ENCODE measurements at places on chromosomes 1 and 21.

DNA sequence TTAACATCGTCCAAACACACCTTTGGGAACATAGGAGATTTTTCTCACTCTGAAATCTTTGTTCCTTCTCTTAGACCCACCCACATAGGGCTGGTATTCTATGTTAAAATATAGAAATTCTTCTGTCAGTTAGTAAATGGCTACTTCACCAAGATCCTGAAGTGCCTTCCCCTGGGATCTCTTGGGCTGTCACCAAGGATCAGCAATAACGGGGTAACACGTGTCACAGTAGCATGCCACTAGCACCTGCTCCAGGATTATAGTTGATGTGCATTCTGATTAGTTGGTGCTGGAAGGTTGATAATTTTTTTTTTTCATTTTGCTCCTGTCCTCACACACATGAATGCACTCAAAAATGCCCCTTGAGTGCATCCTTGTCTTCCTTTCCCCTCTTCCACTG, 298.7 kb downstream of the NTNG1 start:
- no peak for DNase-seq

- no peak for DNase-seq
Measured at GRCh38 chr21:29403922-29404538, 105.3 kb downstream of the BACH1 start.

DNA sequence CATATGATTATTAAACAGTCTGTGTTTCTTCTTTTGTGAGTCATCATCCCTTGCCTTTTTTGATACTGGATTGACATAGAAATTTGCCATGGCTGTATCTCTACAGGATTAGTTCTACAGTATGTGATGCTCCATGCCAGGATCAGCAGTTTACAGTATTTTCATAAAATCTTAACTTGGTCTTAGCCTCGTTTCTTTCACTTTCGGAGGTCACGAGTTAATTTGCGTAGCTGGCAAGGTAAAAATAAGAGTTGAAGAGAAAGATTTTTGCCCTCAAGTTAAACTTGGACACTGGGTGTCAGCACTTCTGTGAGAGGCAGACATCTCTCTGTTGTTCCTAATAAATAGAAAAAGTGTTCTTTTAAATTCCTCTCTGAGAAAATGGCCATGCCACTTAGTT, 79.1 kb downstream of the CACNA1E start:
- DNase-seq, result no peak

GRCh38 chr1:212667223-212668139, 32.2 kb downstream of the BATF3 start:
- DNase-seq, result no peak

GRCh38 chr21:27257226-27257625, 290.3 kb upstream of the ADAMTS5 start:
- no peak for DNase-seq

- no peak for DNase-seq
Measured at GRCh38 chr1:219120624-219121544, 52.8 kb upstream of the LYPLAL1 start.

DNA sequence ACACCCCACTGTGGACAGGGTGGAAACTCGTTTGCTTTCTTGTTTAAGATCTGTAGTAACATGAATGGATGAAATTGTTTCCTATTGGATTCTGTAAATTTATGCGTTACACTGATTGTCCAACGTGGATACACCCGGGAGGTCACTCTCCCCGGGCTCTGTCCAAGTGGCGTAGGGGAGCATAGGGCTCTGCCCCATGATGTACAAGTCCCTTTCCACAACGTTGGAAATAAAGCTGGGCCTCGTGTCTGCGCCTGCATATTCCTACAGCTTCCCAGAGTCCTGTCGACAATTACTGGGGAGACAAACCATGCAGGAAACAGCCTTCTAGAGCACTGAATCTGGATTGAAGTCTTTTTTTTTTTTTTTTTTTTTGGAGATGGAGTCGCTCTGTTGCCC, 1.4 kb downstream of the RCC1 start:
- peak; percentile 49 for DNase-seq

GRCh38 chr1:152048416-152049009, 11.7 kb upstream of the S100A11 start:
- DNase-seq, result peak; percentile 66

GRCh38 chr1:225004396-225004795, 74.9 kb downstream of the DNAH14 start:
- no peak for DNase-seq

DNA sequence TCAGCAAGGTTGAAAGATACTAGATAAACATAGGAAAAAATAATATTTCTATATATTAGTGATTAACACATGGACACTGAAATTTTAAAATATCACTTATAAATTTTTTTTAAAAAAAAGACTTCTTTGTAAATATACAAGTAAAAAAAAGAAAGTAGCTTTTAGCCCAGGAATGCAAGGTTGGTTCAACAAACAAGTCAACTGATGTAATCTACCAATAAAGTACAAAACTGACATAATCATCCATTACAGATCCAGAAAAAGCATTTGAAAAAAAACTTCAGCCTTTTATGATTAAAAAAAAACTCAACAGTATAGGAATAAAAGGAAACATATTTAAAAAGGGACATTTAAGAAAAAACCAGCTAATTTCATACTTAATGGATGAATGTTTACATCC, 48.4 kb downstream of the TRMT1L start:
- DNase-seq, result no peak

DNA sequence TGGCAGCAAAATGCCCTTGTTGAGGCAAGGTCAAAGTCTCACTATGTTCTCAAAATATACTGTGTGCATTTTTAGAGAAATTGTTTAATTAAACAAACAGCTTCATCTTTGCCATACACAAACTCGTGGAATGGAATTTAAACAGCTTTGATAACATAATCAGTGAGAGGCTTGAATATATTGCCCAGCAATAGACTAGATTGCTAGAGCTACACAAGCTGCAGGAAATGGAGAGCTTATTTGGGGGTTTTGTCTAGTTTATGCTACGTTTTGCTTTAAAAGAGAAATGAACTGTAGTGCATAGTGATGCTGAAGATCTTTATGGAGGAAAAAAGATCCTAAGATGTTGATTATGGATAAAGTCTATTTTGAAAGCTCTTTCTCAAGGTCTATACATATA, 166.8 kb upstream of the HMCN1 start:
- DNase-seq, result no peak

- no peak for DNase-seq
Measured at GRCh38 chr1:17645068-17645911, 105.8 kb downstream of the ARHGEF10L start.

DNA sequence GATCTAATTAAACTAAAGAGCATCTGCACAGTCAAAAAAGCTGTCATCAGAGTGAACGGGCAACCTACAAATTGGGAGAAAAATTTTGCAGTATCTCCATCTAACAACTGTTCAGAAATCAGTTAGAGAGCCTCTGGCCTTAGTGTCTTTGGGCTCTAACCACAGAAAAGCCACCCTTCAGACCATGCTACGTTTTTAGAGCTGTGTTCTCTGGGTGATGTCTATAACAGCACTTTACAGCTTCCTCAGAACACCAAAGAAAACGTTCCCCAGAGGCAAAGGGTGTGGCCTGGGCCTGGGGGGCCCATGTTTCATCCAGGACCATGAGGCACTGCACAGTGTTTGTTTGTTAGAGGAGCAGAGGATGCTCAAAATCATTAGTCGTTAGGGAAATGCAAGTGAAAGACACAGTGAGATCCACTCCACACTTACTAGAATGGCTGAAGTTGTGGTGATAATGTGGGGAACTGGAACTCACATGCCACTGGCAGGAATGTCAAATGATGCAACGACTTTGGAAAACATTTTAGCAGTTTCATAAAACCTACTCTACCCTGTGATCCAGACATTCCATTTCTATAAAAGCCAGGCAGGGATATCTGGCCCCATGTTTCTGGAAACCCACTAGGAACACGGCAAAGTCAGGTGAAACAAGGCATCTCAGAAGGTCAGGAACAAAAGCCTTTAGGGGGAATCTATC, 250.4 kb upstream of the HOOK1 start:
- no peak for DNase-seq

DNA sequence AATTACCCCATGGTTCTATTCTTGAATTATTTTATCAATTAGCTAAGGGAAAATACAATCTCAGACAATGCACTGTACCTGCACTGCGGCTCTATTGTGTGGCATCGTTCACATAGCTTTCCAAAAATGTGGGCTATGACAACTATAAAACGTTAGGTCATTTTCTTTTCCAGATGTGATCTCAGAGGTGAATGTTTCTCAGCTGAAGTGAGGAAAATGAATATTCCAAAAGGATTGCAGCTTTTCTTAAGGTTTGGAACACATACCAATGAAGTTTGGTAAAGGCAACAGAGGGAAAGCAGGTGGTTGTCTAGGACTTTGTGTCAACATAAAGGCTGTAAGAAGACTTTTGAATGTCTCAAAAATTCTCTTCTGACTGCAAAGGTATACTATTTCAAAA, 105.5 kb downstream of the NRIP1 start:
- DNase-seq, result no peak

GRCh38 chr1:55062801-55063576, 23.6 kb downstream of the PCSK9 start:
- DNase-seq, result no peak

DNA sequence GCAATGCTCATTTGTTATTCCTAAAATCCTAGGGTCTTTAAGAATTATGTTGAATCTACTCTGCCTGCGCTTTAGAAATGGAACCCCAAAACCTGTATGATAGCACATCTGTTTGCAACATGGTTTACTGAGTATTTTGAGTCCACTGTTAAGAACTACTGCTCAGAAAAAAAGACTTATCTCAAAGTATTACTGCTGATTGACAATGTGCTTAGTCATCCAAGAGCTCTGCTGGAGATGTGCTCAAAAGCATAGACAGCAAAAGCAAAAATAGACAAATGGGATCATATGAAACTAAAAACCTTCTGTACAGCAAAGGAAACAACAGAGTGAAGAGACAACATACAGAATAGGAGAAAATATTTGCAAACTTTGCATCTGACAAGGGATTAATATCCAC, 107.0 kb downstream of the CTH start:
- no peak for DNase-seq

DNA sequence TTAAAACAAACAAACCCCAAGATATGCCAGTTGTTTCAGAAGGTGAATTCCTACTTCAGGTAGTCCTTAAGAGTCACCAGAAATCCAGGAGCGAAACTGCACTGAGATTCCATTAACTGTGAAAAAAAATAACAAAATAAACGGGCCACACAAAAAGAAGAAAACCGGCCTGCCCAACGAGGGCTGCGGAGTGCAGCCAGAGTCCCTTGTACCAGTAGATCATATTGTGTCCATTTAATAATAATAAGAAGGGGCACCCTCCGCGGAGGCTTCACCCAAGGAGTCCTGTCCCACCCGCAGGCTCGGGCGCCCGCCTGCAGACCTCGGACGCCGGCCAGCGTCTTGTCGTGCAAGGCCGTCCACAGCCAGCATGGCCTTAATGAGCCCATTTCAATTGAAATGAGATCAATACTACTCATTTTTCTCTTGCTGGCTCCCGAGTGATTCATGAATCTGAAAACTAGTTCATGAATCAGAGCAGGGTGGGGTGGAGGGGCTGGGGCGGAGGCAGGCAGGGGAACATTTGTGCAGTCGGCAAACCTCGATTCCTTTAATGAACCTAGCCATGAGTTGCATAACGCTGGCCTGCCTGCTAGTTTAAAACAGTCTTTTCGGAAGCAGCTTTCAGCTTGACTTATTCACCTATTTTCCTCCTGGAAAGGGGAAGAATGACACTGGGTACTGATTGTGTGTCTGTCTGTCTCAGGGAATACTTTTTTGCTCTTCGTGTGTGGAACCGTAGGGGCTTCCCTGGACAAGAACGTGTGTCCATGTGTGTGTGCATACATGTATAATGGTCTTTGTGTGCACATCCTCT, 113.1 kb upstream of the IRF2BP2 start:
- peak; percentile 76 for DNase-seq

GRCh38 chr1:15433471-15433870, 4.8 kb upstream of the CTRC start:
- no peak for DNase-seq

DNA sequence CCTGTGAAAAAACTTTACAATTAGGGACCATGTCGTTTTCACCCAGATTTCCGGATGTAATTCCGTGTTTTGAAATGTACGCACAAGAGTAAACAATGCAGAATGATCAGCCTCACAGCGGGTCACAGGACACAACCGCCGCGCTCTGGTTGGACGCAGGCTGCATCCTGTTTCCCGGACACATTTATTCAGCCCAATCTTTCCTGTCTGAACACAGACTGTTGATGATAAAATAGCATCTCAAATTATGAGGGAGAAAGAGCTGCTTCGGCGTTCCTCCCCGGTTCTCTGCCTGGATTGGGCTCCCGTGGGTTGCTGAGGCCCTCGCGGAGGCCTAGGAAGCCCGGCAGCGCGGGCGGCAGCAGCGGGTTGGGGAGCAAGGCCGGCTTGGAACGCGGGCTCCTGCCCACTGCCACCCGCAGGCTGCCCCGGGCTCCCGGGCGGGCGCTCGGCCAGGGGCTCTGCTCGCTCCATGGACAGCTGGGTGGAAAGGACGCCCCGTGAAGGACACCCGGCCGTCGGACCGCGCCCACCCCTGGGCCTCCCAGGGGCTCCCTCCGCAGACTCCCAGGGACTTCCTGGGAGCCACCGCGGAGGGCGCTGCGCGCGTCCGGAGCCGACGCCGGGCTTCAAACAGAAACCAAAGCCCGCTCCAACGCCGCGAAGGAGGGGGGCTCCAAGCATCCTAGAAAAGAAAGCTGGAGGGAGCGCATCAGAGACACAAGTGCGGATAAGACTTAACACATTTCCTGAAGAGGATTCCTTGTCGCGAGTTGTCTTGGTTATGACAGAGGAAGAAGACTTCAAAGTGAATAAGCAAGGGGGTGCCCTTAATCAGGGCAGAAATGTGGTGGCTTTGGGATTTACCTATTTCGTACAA, 122.3 kb downstream of the ESRRG start:
- DNase-seq, result no peak

- no peak for DNase-seq
Measured at GRCh38 chr1:241772932-241773500, 75.0 kb upstream of the EXO1 start.

DNA sequence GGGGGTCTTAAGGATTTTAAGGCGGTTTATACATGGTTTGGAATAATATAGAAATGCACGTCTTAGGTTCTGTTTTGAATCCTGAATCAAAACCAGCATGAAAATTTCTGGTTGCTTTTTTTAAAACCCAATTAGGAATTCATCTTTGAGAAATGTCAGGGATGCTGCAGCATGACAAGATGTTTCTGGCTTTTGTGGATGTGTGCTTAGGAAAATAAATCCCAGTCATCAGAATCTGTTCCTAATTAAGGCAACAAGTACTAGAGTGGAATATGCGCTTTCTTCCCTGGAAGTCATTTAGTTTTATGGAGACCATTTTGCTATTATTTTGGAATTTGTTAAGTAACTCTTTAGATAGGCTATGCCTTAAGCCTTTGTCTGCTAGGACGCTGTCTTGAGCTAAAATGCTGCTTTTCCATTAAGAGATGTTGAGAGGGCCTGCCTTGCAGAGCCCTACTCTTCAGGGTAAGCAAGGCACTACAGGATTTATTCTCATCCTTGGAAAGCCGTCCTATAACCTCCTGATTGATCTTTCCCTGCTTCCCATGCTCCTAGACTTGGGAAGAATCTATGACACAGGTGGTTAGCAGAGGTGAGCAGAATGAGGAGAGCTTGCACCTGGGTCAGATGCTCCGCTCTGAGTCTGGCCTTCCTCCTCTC, 332.8 kb downstream of the DISC1 start:
- no peak for DNase-seq

All from activated naive CD4-positive, alpha-beta T cell treated with Interleukin-2 at 50 U/mL for 16 hours (primary cell).